ENCODE measurements at places on chromosomes 2 and 18.

DNA sequence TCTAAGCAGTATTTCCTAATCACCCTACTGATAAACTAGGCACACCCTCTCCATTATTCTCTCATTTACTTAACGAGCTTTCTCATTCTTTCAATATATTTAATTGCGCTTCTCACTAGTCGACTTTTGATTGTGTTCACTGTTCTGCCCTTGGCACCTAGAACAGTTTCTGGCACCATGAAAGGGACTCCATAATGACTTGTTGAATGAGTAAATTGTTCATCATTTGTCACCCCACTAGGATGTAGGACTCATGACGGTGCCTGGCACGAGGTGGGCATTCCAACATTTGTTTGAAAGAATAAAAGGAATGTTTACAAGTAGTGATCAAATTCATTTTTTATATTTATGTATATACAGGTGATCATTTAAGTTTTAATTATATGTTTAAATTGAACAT lies 123.7 kb downstream of the DIS3L2 start:
- DNase-seq, result no peak

DNA sequence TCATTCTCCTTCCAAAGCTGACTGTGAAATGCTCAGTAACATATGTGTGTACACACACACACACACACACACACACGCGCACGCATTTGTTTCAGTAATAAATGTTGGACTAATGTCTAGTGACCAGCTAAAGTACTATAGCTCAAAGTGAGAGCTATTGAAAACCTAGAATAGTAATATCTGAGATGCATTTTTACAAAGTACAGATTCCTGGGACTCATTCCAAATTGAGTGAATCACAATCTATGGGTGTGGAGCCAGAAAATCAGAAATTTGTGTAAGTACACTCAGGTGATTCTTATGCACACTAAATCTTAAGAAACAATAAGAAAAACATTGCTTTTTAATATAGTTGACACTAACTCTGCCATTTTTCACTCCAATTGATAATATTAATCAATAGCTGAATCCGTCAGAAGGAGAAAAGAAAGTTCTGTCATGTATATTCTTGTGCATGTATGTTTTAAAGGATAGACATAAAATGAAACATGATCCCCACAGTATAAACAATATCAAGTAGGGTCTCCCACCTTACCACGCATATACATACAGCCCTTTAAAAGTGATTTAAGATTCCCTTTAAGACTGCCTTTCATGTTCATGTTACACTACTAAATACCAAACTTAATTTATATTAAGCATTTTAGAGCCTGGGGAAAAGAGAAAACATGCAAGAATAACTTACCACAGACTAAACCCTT lies 123.5 kb downstream of the ATAD2B start:
- no peak for DNase-seq

DNA sequence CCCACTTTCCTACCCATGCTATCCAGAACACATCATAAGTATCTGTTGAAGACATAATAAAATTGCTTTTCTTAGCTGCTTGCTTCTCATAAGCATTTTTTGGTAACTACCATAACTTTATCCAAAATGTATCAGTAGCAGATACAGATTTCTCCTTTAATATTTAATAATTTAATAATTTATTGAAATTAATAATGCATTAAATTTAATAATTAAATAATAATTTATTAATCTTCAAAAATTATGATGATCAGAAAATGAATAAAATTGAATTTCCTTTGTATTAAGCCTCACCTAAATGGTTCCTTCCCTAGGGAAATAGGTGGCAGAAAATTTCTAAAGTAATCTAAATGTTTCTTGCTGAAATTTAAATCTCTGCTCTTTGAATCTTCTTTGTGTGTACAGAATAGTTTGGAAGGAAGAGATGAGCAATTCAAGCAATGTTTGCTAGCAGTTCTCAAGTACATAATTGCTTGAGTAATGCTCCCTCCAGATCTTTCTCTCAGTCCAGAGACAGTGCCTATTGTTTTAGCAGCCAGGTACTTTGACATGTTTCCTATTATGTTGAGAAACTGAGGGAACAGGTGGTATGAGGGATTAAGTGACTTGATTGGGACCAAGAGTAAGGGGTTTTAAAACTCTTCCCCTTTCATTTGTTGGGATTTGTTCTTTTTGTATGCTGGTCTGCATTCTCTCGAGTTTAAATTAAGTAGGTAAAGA lies 123.1 kb upstream of the CYP26B1 start:
- DNase-seq, result no peak

DNA sequence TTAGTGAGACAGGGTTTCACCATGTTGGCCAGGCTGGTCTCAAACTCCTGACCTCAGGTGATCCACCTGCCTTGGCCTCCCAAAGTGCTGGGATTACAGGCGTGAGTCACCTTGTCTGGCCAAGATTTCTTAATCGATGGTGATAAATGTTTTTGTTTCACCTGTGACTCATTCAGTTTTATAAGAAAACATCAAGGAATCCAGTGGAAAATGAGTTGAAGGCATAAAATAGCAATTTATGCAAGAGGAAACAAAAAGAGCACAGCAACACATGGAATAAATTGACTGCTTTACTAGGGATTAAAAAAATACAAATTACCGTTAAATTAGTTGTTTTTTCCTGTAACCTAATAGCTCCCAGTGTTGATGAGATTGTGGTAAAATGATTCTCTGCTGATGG lies 80.2 kb downstream of the CDK15 start:
- no peak for DNase-seq

- DNase-seq, result no peak
Measured at GRCh38 chr2:70767699-70768589, at the start of gene ADD2. ADD2 (minus strand) TSS chr2:70768200; CDS start chr2:70706408, 61,792 bp downstream.

GRCh38 chr18:62702259-62702658 lies 13.1 kb upstream of the PHLPP1 start:
- no peak for DNase-seq

DNA sequence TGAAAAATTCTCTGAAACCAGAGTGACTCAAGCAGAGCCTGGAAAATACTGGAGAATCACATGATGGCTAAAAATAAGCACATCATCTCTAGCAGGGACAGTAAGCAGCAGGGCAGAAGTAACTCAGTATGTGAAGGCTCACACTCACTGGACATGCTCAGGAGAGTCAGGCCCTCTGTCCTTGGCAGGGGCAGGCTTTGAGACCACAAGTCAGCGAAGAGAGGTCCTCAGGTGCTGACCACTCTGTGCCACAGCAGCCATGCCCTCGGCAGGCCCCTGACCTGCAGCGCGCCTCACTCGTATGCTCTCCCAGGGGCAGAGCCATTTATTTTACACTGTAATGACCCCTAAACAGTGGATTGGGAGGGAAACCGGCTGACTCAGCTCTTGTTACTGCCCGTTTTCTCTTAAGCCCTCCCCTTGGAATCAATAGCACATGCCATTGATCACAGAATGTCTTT lies 76.8 kb downstream of the MAPRE2 start:
- DNase-seq, result no peak

- peak; percentile 41 for DNase-seq
Measured at GRCh38 chr18:74342416-74343043, 26.9 kb downstream of the C18orf63 start.

DNA sequence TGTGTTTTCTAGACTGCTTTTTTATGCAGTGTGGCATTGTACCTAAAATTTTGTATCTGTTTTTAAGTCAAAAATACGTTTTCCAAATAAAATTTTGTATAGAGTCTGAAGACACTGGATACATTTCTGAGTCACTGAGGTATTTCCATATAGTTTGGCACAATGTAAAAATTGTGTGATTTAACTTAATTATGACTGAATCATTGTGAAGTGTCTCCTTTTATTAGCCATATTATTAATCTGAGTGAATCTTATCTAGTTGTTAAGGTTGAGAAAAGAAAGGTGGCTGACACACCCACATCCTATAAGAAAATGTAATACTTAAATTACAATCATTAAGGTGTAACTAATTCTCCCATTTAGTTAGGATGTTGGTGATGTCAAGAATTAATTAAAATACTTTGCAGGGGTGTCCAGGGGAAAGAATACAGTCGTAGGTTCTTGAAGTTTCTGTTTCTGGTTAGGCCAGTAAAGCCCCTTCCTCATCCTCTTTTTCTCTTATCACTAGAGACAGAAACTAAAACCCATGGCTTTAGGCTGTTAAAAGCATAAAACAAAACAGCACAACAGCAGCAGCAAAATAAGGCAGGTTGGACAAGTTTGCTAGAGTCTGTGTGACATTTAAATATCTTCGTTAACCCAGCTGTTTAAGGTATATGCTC lies 71.6 kb downstream of the UBE2E3 start:
- no peak for DNase-seq
